SK-N-SH (cell line): ENCODE measurements at places on chromosomes 6 and 20. TPM values are rescaled to one million over a fixed set of nuclear protein-coding genes. Genes with fewer than 3 reads are reported as not detected.
A peak's percentile ranks its signal among the peaks of the same experiment; 100 is the strongest.

GRCh38 chr6:3061501-3061941, 6.8 kb upstream of the RIPK1 start:
- H3K36me3 ChIP-seq: no peaks in the 10 kb centered on the region
- H3K4me1 ChIP-seq: no peaks in the 10 kb centered on the region
- H3K27me3 ChIP-seq: no peaks in the 10 kb centered on the region
- H3K27ac ChIP-seq: no peak overlapping the region

DNA sequence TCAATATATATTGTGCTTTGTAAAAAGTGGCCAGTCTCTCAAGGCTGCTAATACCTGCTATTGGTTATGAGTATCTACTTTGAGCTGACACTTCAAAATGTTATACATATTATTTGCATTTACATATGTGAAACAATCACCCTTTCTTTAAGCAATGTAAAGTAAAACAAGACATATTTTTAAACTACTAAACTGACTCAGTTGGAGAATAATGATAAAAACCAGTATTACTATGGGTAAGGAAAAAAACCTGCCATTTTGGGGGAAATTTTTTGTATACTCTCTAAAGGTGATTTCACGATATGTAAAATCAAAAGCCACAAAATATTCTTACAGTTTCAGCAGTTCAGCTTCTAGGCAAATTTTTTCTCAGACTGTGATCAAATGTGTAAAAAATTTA, 232.3 kb downstream of the PRL start:
- no peak for DNase-seq
- no peaks in the 10 kb centered on the region for H3K27me3 ChIP-seq
- H3K4me3 ChIP-seq: no peak overlapping the region
- H3K4me1 ChIP-seq: peaks cover 6% of the 10 kb centered on the region

GRCh38 chr6:88890860-88891845, 72.3 kb downstream of the RNGTT start:
- H3K27me3 ChIP-seq: no peaks in the 10 kb centered on the region
- no peak overlapping the region for H3K27ac ChIP-seq
- no peak for DNase-seq
- H3K4me3 ChIP-seq: no peak overlapping the region
- H3K36me3 ChIP-seq: peaks cover 27% of the 10 kb centered on the region
- 0 out of 2 replicates have a peak, but pooled peaks cover 3% of the 10 kb centered on the region for H3K4me1 ChIP-seq

DNA sequence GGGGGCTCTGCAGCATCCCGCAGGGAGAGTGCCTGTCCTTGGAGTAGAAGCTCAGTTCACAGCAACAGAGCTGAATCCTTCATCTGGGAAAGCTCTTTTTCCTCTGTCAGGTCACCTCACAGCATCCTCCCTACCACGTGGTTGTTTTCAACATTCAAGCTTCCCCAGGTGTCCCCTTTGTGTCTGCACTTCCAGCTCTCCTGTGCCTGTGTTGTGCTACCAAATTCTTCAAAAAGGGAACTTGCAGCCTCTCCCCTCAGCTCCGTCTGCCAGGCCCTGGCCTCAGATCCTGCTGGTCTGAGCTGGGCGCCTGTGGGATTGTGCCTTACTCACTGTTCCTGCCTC, 108.4 kb downstream of the FOXF2 start:
- H3K4me3 ChIP-seq: no peak overlapping the region
- no peaks in the 10 kb centered on the region for H3K36me3 ChIP-seq
- DNase-seq: no peak
- H3K4me1 ChIP-seq: no peaks in the 10 kb centered on the region

GRCh38 chr6:100078509-100078908, 84.5 kb upstream of the MCHR2 start:
- H3K4me1 ChIP-seq: no peaks in the 10 kb centered on the region
- H3K4me3 ChIP-seq: no peak overlapping the region
- peak; percentile 4 for DNase-seq
- no peaks in the 10 kb centered on the region; the same call in 1 of the 2 replicates for H3K27me3 ChIP-seq
- H3K27ac ChIP-seq: no peak overlapping the region

- H3K36me3 ChIP-seq: no peaks in the 10 kb centered on the region
- H3K4me3 ChIP-seq: no peak overlapping the region
- H3K27ac ChIP-seq: no peak overlapping the region
These were observed 12.5 kb downstream of the PRPH2 start for GRCh38 chr6:42709871-42710270.

DNA sequence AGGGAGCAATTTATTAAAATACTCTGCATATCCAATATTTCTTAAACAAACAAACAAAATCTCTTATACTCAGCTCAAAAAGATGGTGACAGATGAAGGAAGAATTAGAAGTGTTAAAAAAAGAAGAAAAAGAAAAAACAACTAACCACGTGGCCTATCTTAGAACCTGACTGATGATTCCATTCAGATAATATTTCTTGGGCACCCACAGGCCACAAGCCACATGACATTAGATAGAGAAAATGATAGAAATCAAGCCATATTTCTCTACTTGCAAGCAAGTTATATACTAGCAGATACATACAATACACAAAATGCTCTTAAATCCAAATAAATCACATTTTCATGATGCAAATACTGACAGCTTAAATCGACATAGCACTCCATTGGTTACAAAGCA, 14.5 kb upstream of the RAMACL start:
- H3K27ac ChIP-seq: no peak overlapping the region
- DNase-seq: no peak
- H3K36me3 ChIP-seq: peaks cover 17% of the 10 kb centered on the region; the same call in 1 of the 2 replicates
- H3K27me3 ChIP-seq: no peaks in the 10 kb centered on the region
- H3K4me1 ChIP-seq: peaks cover 41% of the 10 kb centered on the region
- no peak overlapping the region for H3K4me3 ChIP-seq

DNA sequence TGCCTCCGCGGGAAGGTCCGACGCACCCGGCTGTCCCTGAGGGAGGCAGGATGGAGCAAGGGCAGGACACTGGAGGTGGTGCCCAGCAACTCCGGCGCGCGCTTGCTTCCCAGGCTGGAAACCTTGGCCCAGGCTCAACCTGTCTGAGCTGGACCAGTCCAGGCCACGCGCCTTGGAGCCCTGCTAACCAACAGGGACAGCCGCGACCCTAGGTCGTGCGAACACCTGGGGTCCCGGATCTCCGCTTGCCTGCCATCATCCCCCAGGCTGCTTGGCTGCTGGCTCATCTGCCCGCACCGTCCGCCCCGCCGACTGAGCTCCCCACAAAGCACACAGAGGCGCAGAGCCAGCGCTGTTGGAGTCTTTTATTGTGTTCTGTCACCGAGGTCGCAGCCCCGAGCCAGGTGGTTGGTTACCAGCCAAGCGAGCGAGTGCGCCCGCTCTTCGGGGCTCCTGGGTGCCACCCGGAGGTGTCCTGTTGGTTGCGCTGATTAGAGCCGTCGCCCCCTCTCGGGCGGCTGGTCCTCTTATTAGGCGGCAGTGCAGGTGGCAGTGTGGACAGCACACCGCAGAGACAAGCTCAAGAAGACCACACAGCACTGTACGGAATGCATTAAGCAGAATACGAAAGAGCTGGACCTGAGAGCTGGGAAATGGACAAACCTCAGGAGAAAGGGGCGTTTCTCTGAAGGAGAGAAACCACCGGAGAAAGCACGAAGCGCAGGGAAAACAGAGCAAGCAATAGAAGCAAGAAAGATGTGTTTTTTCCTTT, 3.8 kb downstream of the COL12A1 start:
- H3K4me3 ChIP-seq: no peak overlapping the region
- H3K27me3 ChIP-seq: peaks cover 67% of the 10 kb centered on the region
- peak; percentile 11 for DNase-seq
- H3K27ac ChIP-seq: no peak overlapping the region
- H3K36me3 ChIP-seq: no peaks in the 10 kb centered on the region
- no peaks in the 10 kb centered on the region for H3K4me1 ChIP-seq

DNA sequence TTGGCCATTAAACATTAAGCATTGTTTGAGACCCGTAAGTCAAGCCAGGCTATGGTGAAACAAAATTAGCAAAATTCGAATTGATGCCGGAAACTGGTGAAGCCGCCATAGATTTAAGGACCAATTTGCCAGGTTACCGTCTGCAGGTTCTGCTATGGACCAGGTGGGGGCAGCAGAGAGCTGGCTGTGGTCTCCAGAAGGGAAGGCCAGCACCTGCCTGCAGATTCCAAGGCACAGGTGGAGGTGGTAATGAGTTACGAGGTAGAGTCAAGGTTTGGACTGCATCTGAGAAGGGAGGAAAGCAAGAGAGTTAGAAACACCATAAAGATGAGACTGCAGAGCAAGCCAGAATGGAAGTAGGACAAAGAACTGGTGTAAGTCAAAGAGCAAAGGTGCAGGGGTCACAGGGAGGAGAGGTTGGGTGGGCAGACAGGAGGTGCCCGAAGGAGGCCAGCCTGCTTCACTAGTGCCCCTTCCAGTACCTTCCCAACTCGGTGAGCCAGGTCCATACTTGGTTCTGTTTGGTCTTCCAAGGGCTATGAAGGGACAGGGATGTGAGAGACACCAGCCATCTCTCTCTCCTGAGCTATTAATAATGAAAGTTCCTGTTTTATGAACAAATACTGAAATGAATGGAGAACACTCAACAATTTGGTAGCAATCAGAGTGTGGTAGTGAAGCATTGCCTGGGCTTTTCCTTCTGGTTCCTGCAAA, 131.6 kb upstream of the ESR1 start:
- H3K27me3 ChIP-seq: no peaks in the 10 kb centered on the region
- peak overlapping the region; percentile 26; the same call in 1 of the 2 replicates for H3K4me3 ChIP-seq
- no peak overlapping the region for H3K27ac ChIP-seq
- no peaks in the 10 kb centered on the region for H3K4me1 ChIP-seq
- peak; percentile 64 for DNase-seq

DNA sequence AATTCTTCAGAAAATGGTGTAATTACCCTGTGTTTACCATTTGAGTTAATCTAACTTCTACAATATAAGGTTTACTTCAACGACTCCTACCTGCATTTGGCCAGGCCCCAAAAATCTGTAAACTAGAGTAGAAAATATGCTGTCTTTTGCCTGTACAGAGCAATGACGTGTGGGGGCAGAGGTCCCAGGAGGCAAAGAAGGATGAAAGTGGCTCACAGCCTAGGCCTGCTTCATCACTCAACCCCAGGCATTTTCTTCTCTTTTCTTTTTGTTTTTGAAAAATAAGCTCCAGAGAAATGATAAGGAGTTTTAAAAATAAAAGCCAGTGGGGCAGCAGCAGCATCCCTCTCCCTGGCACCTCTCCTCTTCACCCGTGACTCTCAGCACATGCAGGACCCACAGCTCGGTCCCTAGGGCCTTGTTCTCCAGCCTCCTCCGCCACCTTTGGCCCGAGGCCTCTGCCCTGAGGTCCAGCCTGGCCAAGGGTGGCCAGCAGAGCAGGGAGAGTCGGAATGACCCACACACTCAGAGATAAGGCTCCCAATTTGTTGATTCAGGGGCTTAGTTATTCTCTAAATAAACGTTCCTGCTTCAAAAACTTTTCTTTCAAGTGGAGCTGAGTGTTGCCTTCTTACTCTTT, 310.3 kb upstream of the RNF24 start:
- no peak overlapping the region for H3K4me3 ChIP-seq
- no peaks in the 10 kb centered on the region for H3K36me3 ChIP-seq
- DNase-seq: no peak
- H3K4me1 ChIP-seq: no peaks in the 10 kb centered on the region
- H3K27ac ChIP-seq: no peak overlapping the region

DNA sequence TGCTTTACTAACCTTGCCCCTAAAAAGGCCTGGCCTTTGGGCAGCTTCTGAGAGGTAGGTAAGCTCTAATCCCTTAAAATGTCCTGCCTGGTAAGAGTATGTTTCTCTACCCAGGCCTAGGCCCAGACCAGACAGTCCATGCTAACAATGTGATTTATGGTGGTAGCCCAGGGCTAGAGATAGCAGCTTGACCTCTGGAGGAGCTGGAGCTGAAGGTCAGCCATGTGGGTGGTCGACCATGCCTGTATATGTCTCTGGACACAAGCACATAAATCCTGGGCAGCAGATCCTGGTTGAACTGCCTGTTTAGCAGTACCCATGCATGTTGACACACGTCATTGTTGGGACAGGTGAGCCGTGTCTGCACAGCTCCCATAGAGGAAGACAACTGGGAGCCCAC, 62.1 kb upstream of the PHACTR1 start:
- no peak overlapping the region for H3K27ac ChIP-seq
- no peak for DNase-seq
- no peak overlapping the region for H3K4me3 ChIP-seq
- H3K36me3 ChIP-seq: no peaks in the 10 kb centered on the region
- H3K27me3 ChIP-seq: no peaks in the 10 kb centered on the region
- peaks cover 4% of the 10 kb centered on the region; the same call in 1 of the 2 replicates for H3K4me1 ChIP-seq

DNA sequence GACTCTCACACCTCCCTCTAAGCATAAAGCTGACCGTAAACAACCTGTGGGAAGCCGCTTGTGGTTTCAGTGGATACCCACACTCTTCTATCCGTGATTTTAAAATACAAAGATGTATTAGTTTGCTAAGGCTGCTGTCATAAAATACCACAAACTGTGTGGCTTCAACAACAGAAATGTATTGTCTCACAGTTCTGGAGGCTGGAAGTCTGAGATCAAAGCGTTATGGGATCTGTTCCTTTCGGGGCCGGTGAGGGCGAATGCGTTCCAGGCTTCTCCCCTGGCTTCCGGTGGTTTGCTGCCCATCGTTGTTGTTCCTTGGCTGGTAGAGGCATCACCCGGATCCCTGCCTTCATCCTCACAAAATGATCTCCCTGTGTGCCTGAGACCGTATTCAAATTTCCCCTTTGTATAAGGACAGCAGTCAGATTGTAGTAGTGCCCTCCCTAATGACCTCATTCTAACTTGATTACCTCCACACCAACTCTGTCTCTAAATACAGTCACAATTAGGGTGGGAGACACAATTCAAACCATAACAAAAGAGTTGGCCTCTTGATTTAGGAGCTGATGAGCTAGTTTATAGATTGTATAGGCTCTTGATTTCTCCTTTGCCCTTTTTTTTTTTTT, 210.6 kb upstream of the SOX4 start:
- H3K4me1 ChIP-seq: peaks cover 28% of the 10 kb centered on the region
- peak overlapping the region; percentile 8; the same call in 1 of the 2 replicates for H3K27ac ChIP-seq
- peak; percentile 51 for DNase-seq
- H3K36me3 ChIP-seq: no peaks in the 10 kb centered on the region

DNA sequence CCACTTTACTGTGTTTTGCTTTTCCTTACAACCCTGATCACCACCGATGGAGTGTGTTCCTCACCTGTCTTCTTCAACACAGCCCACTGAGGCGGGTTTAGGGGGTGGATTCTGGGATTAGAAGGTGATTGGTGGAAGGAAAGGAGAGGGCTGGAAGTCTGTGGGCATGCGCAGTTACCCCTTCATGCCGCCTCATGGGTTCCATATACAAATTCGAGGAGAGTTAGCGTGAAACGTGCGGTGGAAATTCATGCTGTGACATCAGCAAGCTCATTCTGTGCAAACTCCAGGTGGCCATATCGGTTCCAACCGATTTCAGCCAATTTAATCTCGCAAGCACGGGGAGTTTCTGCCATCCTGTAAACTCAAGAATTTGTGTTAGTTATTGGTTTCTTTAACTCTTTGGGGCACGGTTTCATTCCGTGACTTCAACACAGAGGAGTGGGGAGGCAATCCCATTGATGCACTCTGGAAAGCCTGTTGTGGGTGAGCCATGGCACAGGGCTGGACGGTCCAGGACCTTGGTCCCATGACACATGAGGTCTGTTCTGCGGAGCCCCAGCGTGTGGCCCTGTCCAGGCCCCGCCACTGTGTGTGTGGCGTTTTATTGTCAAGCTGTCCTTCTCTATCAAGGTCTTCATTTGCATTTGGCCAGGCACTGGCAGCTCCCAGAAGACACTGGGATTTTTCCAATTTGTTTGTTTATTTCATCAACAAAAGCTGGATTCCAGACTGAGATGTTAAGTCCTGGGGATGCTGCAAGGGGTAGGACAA, 482.8 kb upstream of the SULF2 start:
- no peak overlapping the region for H3K27ac ChIP-seq
- H3K4me1 ChIP-seq: no peaks in the 10 kb centered on the region
- no peaks in the 10 kb centered on the region; the same call in 1 of the 2 replicates for H3K27me3 ChIP-seq
- no peaks in the 10 kb centered on the region for H3K36me3 ChIP-seq
- no peak for DNase-seq

The ENTPD6 gene
- polyA plus RNA-seq: 76.1 and 78.2 TPM in 2 replicates
